ENCODE measurements at places on chromosomes 2 and 18. TPM values are rescaled to one million over a fixed set of nuclear protein-coding genes. Genes with fewer than 3 reads are reported as not detected.

Gene MAP4K3
- 47.4 TPM for total RNA-seq

Gene NT5C1B
- not detected for total RNA-seq

Gene UGT1A5
- not detected for total RNA-seq

Gene DSG3
- total RNA-seq = not detected
